Hepatic stellate cell (primary cell): ENCODE measurements at places on chromosomes 3 and 15.

DNA sequence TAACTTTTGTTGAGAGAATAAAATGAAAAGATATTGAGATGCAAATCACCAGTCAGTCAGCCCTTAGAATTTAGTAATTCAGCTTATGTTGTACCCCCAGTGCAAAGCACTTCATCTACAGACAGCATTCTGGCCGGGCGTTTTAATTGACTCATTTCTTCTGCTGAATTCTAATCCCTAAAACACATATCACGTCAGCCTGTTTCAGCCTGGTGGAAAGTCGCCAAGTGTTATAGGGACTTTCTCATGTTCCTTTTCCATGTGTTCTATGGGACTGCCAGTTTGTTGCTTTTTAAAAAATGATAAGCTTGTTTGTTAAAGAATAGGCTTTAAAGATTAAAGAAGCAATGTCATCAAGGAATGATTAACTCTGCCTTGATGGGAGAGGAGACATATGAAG is 169.7 kb upstream of the BFSP2 start:
- DNase-seq = no peak

GRCh38 chr3:89113893-89114840 is 6.7 kb downstream of the EPHA3 start:
- peak; percentile 34 for DNase-seq

DNA sequence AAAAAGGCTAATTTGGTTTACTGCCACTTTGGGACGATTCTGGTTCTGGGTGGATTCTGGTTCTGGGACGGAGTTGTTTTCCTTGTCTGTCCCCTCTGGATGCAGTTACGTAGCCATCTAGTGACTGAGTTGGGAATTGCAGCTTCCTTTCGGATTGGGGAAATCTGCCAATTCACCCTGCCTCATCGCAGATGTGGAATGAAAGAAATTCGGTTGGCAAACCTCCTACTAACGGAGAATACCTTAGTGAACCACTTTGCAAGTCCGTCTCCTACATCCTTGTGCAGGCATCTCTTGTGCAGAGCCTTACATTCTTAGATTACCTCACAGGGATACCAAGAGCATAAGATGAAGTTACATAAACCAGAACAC is 31.5 kb upstream of the AP4E1 start:
- peak; percentile 71 for DNase-seq

- DNase-seq = no peak
Observed at GRCh38 chr3:143331350-143331749, 211.8 kb downstream of the CHST2 start.

DNA sequence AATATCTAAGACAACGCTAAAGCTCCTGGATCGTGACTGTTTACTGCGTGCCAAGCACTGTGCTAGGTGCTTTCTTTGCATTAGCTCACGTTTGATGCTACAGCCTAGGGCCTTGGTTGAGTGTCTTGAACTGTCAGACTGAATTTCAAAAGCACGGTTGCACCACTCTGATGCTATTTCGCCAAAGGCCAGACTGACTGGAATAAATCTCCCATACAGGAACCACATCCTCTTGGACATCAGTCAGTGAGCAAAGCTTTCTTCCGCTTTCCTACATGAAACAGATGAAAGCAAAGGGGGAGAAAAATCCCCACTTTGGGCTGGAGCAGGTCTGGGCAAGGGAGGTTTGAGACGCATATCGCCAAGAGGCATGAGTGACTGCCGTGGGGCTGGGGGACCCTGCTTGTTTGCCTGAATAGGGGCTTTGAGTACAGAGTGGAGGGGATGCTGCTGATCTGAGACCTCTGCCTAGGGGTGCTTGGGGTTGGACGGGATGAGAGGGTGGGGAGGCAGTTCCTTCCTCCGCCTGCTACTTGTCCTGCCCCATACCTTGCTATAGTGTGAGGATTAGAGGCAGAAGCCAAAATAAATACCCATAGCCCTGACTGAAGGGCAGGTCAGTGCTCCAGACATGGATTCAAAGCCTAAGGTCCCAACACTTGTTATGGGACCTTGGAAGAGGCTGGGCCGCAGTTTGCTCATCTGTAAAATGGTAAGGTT is 5.3 kb downstream of the FGD5 start:
- no peak for DNase-seq

- no peak for DNase-seq
Observed at GRCh38 chr3:177441276-177441812, 244.1 kb upstream of the TBL1XR1 start.

DNA sequence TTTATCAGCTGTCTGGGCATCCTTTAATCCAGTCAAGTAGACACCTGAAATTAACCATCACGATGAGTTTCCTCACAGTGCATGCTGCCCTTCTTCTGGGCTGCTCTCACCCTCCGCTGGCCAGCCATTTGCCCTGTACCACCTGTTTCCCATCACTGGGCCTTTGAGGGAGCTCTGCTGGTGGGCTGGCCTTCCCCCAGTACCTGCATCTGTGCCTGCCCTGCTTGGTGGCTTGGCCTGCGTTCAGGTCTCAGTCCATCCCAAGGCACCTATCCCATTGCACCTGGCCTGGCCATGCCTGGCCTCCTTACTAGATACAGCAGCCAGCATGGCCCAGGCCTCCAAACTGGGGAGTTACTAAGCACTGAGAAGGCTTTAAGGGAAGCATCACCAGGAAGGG is 413.2 kb downstream of the NTRK3 start:
- DNase-seq = no peak

- DNase-seq = no peak
Observed at GRCh38 chr3:106640353-106640752, 736.9 kb upstream of the CCDC54 start.

GRCh38 chr15:92463826-92464225 is 70.1 kb downstream of the ST8SIA2 start:
- DNase-seq = no peak

- no peak for DNase-seq
Observed at GRCh38 chr3:175392653-175393052, 533.5 kb downstream of the NAALADL2 start.

- no peak for DNase-seq
Observed at GRCh38 chr3:17753632-17753992, 11.2 kb upstream of the TBC1D5 start.

DNA sequence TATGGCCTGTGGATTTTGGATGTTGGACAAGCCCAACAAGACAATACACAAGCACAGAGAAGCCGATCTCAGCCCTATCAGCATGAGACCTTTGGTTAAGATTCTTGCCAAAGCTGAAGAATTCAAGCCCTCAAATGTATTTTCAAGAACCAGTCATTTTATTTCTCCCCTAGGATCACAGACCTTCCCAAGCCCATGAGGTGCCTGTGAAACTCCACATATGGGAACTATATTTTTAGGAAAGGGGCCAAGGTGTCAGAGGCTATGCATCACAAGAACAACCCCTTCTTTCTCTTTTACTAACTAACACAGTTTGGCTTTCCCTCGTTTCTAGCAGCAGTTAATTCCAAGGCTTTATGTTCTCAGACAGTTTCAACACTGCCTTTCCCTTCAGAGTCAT is 364.5 kb downstream of the MAGI1 start:
- no peak for DNase-seq

GRCh38 chr3:182349951-182350517 is 443.3 kb upstream of the ATP11B start:
- no peak for DNase-seq

DNA sequence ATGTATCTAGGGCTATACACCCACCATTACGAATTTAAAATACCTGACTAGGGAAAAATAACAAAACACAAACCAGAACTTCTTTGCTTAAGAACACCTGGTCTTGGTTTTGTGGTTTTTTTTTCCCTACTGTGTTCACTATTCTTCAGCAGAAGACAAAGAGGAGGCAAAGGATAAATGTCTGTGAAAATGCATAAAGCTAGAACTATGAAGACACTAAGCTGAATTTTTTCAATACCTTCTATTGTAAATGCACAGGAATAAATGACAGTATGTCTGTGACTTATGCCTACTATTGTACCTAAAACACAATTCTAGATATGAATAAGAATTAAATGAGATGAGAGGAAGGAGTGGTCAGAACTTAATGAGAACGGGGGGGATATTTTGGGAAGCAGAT is 86.9 kb downstream of the TBL1XR1 start:
- no peak for DNase-seq

DNA sequence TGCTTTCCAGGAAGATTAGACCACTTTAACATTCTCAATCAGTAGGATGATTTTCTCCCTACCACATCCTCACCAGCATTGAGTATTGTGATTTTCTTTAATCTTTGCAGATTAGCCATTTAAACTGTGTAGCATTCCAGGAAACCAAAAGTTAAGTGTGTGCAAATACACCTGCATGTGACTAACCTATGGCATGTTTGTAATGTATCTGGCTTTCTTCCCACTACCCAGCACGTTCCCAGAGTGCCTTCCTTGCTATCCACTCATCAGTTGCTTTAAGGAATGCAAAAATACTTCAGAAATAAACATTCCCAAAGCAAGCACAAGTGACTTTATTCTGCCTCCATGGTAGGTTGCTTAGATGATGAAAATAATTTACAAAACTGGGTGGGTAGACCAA is 74.2 kb downstream of the ATG7 start:
- no peak for DNase-seq

DNA sequence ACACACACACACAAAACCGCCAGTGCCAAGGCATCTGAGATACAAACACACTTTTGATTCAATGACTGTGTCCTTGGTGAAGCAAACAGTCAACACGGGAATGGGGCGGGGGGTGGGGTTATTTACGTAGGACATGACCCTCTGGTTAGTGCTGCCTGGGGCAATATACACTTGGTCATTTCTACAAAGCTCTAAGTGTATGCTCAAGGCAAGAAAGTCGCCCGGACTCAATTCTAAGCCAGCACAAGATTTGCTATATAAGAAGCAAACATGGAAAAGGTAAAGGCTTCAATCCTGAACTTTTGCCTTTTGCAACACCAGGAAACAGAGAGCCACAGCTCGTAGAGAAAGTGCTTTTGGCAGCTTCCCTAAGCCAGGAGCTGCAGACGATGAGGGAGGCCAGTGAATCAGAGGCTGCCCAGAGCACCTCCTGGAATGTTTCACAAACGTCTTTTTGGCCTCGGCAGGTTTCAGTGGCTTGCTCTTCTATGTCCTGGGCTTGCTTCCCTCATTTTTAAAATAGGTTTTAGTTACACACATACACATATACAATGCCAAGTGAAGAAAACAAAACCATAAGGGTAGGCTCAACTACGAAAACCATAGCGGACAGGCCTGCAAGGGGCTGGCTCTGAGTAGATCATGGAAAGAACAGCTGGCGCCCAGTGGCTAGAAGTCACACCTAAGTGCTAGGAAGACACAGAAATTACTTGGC is 73.6 kb downstream of the TM4SF4 start:
- peak; percentile 56 for DNase-seq
